Epithelial cell of proximal tubule (primary cell): ENCODE measurements at places on chromosomes 11 and 22.

DNA sequence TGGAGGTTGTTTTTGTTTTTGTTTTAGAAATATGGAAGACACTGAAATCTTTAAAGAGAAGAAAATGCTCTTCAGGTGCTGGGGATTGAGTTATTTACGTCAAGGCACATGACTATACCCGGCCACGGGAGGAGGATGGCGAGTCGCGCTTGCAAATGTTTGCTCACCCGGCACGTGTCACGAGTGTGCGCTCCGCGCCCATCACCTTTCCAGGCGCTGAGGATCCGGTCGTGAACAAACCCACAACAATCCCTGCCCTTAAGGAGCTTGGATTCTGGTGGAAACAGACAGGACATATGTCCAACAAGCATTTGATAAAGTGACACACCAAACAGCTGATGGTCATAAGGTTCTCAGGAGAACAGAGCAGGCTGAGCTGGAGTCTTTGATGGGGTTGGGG lies 715.5 kb downstream of the BRD1 start:
- DNase-seq, result no peak

DNA sequence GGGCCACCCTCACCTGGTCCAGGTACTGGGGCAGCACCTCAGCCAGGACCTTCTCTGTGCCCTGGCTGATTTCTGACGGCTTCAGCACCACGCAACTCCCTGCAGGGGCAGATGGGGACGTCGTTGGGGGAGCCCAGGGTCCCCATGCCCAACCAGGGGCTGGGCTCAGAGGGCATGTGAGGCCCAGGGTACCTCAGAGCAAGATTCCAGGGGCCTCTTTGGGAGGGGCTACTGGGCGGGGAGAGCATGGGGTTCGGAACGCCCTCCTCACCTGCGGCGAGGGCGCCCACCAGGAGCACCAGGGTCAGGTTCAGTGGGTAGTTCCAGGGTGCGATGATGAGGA lies 8.1 kb downstream of the ALDH3B2 start:
- no peak for DNase-seq

- no peak for DNase-seq
Observed at GRCh38 chr11:69382131-69383128, 88.5 kb downstream of the MYEOV start.

DNA sequence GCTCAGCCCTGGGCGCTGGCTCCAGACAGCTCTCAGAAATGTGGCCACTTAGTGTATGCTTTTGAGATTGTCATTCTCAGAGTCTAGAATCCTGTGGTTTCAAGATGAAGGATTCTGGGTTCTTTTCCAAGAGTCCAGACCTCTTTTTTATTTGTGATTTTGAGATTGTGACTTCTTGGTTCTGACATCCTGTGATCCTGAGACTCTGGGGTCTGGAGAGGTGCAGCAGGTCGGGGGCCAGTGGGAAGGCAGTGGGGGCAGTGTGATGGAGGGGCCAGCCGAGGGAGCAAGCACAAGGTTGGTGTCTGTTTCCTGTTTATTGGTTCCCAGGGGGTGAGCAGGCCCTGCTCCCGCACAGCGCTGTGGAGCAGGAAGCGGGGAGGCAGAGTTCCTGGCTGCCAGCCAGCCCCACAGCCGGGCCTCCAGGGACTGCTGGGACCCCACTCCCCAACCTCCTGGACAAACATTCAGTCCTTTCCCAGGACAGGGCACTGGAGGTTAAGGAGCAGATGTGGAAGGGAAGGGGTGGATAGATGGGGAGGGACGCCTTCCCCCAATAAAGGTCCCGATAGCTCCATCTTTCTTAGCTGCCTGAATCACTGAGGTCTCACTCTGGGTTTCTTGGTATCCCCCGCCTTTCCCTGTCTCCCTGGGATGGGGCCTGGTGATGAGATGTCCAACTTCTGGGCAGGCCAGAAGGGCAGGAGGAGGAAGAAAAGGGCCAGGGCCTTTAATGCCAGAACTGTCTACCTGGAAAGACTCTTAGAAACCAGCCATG lies 13.7 kb downstream of the ARHGEF17 start:
- DNase-seq, result no peak

- DNase-seq, result peak; percentile 92
Observed at GRCh38 chr22:27107824-27108223, 450.4 kb downstream of the MIAT start.

- no peak for DNase-seq
Observed at GRCh38 chr11:77590194-77590782, 535 bp downstream of the AQP11 start.

GRCh38 chr11:134145715-134146114 lies 76.8 kb downstream of the JAM3 start:
- no peak for DNase-seq

DNA sequence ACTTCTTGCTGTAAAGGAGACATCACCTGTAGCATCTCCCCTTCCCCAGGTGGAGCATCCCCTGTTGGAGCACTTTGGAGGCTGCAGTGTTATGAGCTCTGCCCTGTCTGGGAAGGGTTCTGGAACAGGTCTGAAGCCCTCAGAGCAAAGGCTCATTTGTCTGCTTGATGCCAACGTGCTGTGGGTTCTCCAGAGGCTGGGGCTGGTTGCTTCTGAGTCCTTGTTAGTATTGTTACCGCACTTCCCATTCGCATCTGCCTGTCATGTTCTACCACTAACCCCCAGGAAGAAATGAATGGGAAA lies 73.1 kb downstream of the PACS1 start:
- no peak for DNase-seq

- no peak for DNase-seq
Observed at GRCh38 chr22:36833073-36833472, 16.2 kb upstream of the PVALB start.

DNA sequence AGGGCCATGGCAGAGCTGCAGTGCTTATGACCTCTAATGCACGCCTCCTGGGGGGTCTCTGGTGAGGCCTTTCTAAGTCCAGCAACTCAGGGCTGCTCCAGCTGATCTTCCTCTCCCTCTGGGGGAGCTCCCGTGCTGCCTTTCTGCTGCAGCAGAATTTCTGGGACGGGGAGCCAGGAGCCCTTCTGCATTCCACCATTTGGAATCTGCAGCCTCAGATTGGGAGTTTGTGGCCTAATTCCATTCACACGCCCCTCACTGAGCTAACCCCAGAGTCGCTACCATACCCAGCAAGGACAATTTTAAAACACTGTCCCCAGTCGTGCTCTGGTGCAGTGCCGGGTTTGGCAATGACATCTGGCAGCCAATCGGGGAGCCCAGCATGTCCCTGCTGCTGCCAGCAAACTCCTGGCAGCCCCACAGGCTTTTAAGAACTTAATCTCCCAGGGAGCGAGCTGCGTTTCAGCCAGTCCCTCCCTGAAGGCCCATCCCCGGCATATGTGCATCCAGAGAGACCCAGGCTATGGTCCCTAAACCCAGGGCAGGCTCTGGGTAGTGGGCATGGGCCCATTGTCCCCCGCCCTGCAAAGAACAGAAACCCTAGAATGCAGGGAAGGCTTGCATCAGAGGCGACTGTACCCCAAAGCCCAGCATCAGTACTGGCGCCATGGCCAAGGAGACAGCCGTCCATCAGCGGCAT lies 4.7 kb downstream of the SHANK2 start:
- DNase-seq, result no peak

DNA sequence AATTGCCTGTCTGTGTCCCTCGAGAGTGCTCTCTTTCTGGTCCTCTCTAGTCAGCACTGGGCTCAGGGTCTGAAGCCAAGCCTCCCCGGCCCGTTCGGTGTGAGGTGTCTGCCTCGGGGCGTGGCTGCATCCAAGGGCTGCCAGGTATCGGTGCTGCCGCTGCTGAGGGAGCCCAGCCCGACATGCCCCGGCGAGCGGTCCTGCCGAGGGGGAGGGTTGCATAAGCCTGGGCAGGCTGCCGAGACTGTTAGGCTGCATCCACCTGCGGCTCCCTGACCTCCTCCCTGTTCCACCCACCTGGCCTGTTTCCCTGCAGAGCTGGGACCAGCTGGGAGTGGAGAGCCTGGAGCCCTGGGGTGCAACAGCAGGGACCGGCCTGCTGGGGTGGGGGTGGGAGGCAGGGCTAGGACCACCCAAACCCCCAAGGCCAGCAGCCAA lies 6.3 kb downstream of the OVOL1 start:
- no peak for DNase-seq

- no peak for DNase-seq
Observed at GRCh38 chr11:27697679-27698275, 2.5 kb downstream of the BDNF start.

GRCh38 chr11:86574493-86575207 lies 97.8 kb downstream of the ME3 start:
- no peak for DNase-seq

GRCh38 chr11:2318123-2318522 lies 16.3 kb downstream of the TSPAN32 start:
- DNase-seq, result no peak

- DNase-seq, result no peak
Observed at GRCh38 chr11:73551677-73552076, 46.2 kb downstream of the FAM168A start.

- DNase-seq, result no peak
Observed at GRCh38 chr11:132080127-132080526, 709.7 kb downstream of the NTM start.

- no peak for DNase-seq
Observed at GRCh38 chr11:10050561-10050960, 243.5 kb downstream of the SBF2 start.

DNA sequence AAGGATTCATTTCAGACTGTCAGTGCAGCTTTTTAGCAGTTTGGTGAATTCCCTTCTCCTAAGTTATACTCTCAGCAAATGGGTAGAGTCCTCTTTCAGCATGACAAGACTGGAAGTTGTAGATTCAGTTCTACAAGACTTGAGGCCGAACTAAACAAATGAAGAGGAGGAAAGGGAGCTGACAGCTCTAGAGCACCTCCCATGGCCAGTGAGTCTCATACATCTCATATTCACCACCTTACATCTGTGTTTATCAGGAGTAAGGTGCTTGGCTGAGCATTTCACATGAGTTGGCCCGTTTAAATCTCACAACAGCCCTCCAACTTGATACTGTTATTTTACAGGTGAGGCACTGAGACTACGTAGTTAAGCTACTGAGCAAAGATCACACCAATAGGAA lies 30.4 kb downstream of the SEZ6L start:
- DNase-seq, result no peak
